Nephron progenitor cell (in vitro differentiated cells): ENCODE measurements at places on chromosomes 3 and 15.

DNA sequence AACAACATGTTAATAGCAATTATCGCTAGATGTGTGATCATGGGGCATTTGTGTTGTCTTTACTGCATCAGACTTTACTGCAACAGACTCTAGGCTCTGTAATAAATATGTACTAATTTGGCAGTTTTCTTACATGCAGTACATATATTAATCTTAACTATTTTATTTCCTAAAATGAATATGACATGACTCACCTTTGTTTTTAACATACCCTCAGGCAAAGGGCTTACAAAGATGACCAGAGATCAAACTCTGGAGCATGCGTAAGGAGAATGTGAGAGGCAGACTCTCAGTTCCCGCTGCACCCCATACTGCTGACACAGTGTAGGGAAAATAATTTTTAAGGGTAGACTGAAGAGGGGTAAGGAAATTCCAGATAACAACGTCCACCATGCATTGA, 7.2 kb upstream of the FAM174B start:
- no peaks in the 10 kb centered on the region for H3K36me3 ChIP-seq
- peaks cover 50% of the 10 kb centered on the region for H3K4me1 ChIP-seq
- H3K4me3 ChIP-seq: no peak overlapping the region
- no peak for DNase-seq

- H3K27ac ChIP-seq: no peak overlapping the region
- DNase-seq: no peak
- no peaks in the 10 kb centered on the region for H3K36me3 ChIP-seq
- H3K4me1 ChIP-seq: peaks cover 16% of the 10 kb centered on the region
Measured at GRCh38 chr15:62933386-62933785, 109.2 kb upstream of the TPM1 start.

- H3K4me3 ChIP-seq: no peak overlapping the region
- peaks cover 8% of the 10 kb centered on the region for H3K27me3 ChIP-seq
- peaks cover 62% of the 10 kb centered on the region for H3K4me1 ChIP-seq
- DNase-seq: no peak
Measured at GRCh38 chr15:67095912-67096311, 30.5 kb downstream of the SMAD3 start.

GRCh38 chr3:112688819-112689218, 47.9 kb upstream of the CCDC80 start:
- no peak for DNase-seq
- H3K36me3 ChIP-seq: peaks cover 7% of the 10 kb centered on the region
- H3K4me3 ChIP-seq: no peak overlapping the region
- H3K27ac ChIP-seq: peak overlapping the region; percentile 70

DNA sequence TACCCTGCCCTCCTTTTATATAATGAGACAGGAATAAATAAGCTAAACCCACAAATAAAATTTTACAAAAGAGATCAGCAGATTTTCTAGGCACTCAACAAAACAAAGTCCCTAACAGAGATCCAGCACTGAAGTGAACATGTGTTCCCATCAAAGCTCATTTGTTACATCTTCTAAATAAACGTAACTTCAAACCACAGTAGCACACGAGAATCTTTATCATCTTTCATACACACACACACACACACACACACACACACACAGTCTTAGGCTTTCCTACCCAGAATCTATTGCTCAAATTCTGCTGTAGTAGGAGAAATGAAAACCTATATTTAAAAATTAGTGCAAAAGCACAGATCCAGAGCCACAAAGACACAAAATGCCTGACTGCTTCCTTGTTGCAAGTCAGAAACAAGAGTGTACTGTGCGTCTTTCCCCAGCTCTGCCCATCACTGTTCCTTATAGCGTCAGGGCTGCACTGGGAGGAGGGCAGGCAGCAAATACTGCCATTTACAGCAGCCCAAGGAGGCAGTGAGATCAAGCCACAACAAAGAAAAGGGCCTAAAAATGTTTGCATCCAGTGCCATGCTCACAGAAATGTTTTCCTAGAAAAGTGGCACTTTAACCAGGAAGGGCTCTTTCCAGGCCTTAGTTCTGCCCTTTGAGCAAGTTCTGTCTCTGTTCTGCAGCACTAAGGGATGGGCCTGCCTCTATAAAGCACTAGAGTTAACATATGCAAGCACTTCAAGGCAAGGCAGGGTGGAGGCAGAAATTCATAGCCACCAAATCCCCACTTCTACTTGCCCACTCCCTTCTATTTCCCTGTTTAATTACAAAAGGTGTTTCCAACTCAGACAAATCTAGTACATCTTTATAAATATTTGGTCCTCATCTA, 6.0 kb downstream of the IP6K1 start:
- no peak overlapping the region for H3K4me3 ChIP-seq
- H3K36me3 ChIP-seq: peaks cover 65% of the 10 kb centered on the region
- H3K27me3 ChIP-seq: no peaks in the 10 kb centered on the region
- peak overlapping the region; percentile 89 for H3K27ac ChIP-seq
- peaks cover 31% of the 10 kb centered on the region for H3K4me1 ChIP-seq
- DNase-seq: no peak

DNA sequence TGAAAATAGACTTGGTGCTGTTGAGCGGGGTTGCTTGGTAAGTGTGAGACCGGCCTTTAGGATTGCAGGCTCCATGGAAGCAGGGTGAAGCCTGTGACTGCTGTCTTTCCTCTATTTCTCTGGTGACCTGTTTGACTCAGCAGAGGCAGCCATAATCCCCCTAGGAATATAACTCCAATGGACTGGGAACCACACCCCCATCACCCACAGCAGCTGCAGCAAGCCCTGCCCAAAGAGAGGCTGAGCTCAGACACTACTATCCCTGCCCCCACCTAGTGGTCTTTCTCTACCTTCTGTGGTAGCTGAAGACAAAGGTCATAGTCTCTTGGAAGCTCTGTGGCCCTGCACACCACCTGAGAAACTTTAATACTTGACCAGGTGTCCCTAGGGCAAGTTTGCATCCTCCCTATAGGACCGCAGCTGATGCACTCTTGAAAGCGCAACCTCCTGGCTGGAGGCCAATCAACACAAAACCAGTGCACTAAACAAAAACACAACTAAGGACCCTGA, 133.6 kb upstream of the MRPL3 start:
- DNase-seq: no peak
- no peak overlapping the region for H3K4me3 ChIP-seq
- no peak overlapping the region for H3K27ac ChIP-seq

DNA sequence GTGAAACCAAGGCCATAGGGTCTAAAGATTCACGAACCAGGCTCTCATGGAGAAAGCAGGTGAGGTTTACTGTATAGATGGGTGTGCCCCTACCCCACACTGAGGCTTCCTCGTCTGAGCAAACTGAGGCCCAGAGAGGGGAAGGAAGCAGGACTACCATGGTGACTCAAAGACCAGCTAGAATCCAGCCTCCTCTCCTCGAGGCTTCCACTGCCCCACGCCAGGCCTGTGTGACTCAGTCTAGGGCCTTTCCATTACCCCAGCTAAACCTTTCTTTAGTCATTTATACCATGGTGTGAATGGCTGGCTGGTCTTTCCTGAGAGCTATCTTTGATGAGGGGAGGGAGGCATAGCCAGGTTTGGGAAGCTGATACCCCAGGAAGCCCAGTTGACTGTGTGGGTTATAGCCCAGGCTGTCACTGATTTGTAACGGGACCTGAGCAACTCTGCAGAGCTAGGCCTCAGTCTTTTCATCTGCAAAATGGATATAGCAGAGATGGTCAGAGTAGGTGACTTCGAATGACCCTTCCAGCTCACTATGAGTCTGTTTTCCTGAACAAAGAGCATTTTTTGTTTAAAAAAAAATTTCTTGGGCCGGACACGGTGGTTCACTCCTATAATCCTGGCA, 3.0 kb upstream of the RHO start:
- H3K27ac ChIP-seq: no peak overlapping the region
- H3K27me3 ChIP-seq: peaks cover 14% of the 10 kb centered on the region
- H3K4me3 ChIP-seq: no peak overlapping the region
- no peak for DNase-seq
